ENCODE measurements at places on chromosomes 11 and 22. TPM values are rescaled to one million over a fixed set of nuclear protein-coding genes. Genes with fewer than 3 reads are reported as not detected.

Gene C11orf58
- total RNA-seq, result 160 TPM

Gene RPS19BP1
- total RNA-seq, result 136 TPM

Gene ISX
- total RNA-seq, result not detected

Gene ZNRF3
- 1.5 TPM for total RNA-seq

Gene TESMIN
- total RNA-seq, result 1.7 TPM

Gene CSNK2A3
- total RNA-seq, result 2.2 TPM

Gene ZDHHC13
- total RNA-seq, result 22.6 TPM

Gene OR2AT4
- not detected for total RNA-seq

Gene SMDT1
- total RNA-seq, result 66.3 TPM
